ENCODE measurements at places on chromosomes 1 and 21.

- DNase-seq, result no peak
These were observed 27.1 kb upstream of the PLEKHM2 start for GRCh38 chr1:15657021-15657420.

DNA sequence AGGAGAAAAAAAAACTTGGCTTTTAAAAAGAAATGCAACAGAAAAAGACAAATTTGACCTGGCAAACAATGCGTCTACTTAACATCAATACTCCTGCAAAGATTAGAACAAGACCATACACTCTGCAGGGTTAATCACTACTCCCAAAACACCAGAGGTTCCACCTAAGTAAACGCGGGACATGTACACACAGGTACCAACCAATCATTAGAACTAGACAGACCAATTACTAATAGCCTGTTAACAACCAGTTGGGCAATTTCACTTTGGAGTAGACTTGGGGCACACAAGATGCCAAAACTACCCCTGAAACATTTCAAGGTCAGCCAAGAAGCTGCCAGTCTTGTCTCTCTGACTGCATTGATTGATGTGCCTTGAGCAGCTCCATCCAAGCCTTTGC is 125.8 kb downstream of the RRAGC start:
- DNase-seq, result no peak

- no peak for DNase-seq
These were observed 34.3 kb upstream of the RAP1GAP start for GRCh38 chr1:21703318-21703963.

GRCh38 chr1:230204842-230205241 is 137.8 kb downstream of the GALNT2 start:
- no peak for DNase-seq

GRCh38 chr1:73821520-73821919 is 376.5 kb downstream of the LRRIQ3 start:
- DNase-seq, result no peak

Measured in NCI-H1417 (cell line).